ENCODE measurements at places on chromosomes 4 and X.
A peak's percentile ranks its signal among the peaks of the same experiment; 100 is the strongest.

DNA sequence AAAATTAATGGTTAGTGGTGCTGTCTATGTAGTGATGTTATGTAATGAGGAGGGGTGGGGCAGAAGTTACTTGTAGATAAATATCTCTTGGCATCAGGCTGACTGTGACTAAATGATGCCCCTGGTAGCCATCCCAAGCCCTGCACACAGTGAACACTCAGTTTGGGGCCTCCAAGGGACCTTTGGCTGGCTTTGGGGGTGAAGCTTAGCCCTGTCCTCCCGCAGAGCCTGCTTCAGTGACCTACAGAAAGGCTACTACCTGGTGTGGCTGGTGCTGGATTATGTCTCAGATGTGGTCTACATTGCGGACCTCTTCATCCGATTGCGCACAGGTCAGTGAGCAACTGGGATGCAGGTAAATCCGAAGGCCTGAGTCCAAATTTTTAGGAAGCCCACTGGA, 7.8 kb downstream of the CNGA2 start:
- DNase-seq = no peak

GRCh38 chr4:95429416-95429815, 119.4 kb downstream of the UNC5C start:
- no peak for DNase-seq

GRCh38 chrX:19566359-19567222, 51.3 kb upstream of the MAP3K15 start:
- peak; percentile 1 for DNase-seq

DNA sequence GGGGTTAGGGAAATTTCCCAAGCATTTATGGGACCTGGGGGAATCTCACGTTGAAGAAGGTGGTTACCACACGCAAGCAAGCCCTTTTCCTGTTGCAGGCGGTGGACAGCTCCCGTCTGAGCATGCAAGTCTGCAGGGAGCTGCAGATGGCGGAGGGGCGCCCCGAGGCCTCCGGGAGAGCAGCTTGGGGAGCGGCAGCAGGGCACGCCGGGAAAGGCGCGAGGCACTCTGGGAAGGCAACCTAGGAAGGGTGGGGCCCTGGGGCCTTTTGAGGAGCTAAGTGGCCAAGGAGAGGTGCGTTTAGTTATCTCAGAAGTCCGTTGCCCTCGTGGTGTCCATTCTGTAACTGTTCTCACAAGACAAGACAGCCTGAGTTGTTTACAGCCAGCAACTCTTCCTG, 57.0 kb upstream of the SLC25A4 start:
- no peak for DNase-seq

DNA sequence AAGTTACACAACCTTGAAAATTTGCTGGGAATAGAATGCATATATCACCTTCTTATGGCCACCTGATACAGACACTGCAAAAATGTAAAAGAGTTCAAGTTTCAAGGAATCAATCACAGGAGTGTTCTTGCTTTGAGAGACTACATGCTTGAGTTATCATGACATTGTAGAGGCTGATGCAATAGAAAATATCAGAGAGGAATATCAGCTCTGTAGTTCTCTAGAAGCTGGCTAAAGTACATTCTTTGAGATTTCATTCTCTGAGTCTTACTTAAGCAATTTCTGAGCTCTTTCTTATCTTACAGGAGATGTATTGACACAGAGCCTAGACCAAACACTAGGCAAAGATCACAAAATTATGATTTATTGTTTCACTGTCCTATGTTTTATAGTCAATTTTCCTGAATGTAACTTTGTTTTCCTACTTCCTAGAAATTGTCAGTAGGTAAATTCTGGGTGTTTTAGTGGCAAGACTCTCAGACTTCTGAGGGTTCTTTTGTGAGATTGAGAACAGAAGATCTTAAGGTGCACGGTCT, 152.1 kb upstream of the HPGD start:
- no peak for DNase-seq

DNA sequence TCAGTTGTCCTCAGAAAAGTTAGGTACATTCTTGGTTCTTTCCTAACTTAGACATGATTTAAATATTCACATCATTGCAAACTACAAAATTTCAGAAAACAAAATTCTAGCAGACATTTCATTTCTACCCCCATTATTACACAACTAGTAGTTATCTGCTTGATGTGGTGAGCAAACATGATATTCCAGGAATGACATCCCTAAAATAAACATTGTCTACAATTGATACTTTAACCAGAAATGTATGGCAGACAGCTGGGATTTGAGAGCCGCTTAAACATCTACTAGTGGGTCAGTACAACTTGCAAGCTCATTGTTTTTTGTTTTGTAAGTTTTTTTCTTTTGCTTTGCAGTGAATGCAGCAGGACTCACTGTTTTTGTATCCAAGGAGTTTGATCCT, 32.1 kb upstream of the AMBN start:
- DNase-seq = no peak

GRCh38 chrX:136221851-136222513, 29.2 kb downstream of the MAP7D3 start:
- DNase-seq = no peak

GRCh38 chr4:78960926-78961325, 21.7 kb upstream of the PAQR3 start:
- no peak for DNase-seq

GRCh38 chrX:102154900-102155805, 624 bp downstream of the BEX5 start:
- DNase-seq = no peak

DNA sequence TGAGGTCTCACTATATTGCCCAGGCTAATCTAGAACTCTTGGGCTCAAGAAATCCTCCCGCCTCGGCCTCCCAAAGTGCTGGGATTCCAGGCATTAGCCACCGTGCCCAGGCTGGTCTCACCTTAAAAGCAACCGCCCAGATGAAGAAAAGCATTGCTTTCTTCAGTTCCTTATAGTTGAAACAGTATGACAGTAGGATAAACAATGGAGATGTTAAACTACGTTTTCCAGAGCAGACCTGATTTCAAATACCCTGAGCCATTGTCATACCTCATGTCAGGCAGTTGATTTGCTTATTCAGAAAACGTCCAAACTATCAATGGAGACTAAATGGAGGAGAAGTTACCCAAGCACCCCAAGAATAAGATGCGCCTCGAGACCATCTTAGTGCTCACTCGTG, 26.3 kb upstream of the TMEM131L start:
- DNase-seq = no peak

DNA sequence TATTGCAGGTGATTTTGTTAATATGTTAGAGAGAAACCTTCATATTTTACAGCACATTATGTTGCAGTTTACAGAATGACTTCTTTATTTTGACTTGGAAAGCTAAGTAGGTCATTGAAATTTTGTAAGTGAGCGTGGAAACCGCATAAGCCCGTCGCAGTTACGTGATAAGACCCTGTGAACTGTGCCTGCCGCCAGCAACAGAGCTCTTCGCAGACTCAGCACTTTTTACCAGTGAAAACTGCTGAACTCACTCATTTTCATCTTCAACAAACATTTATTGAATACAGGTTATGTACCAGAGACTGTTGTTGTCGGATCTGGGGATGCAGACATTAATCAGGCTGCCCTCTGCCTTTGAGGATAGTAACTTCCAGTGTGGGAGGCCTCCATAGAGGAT, 355.7 kb downstream of the HS3ST1 start:
- DNase-seq = no peak

DNA sequence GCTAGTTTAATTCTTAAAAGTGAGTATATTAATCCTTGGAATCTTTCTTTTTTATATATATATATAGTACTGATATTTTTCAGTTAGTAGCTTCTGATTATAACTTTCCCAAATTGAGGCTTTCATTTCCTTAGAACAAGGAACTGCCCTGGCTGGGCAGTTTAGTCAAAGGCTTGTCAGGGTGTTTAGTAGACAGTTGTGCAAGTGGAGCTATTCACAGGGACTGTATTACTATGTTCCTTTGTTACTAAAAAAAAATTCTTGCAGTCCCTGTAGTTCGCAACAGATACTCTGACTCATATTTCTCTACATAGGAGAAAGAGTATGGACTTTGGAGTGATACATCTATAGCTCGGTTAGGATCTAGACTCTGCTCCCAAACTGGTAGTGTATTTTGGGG, 20.8 kb downstream of the USO1 start:
- no peak for DNase-seq

- DNase-seq = no peak
These were observed 360.7 kb downstream of the BMPR1B start for GRCh38 chr4:95118497-95118896.

- DNase-seq = no peak
These were observed 473.5 kb upstream of the FAM241A start for GRCh38 chr4:111671756-111672155.

DNA sequence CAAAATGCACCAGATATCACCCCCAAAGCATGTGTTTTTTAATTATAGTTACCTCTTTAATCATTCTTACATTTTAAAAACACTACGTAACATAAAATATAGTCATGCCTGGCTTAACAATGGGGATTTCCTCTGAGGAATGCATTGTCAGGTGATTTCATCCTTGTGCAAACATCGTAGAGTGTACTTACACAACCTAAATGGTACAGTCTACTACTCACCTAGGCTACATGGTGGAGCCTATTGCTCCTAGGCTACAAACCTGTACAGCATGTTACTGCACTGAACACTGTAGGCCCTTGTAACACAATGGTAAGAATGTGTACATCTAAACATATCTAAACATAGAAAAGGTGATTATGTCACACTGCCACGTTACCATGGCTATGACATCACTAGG, 208.6 kb downstream of the SPOCK3 start:
- no peak for DNase-seq

GRCh38 chr4:8097721-8098345, 60.8 kb downstream of the ABLIM2 start:
- DNase-seq = no peak

DNA sequence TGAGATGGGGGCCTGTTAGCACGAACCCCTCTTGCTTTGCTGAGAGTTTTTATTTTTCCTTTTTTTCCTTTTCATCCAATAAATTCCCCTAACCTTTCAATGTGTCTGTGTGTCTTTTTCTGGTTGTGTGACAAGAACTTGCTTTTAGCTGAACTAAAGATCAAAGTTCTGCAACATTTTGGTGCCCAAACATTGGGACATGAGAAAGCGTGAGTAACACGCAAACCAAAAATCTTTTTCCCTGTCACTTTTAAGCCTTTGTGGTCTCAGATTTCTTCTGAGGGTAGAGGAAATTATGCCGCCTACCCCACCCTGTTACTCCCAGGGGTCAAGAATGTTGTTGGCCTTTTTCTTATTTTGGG, 141.8 kb upstream of the CPXCR1 start:
- no peak for DNase-seq

GRCh38 chrX:9611436-9612145, 146.7 kb downstream of the TBL1X start:
- no peak for DNase-seq

DNA sequence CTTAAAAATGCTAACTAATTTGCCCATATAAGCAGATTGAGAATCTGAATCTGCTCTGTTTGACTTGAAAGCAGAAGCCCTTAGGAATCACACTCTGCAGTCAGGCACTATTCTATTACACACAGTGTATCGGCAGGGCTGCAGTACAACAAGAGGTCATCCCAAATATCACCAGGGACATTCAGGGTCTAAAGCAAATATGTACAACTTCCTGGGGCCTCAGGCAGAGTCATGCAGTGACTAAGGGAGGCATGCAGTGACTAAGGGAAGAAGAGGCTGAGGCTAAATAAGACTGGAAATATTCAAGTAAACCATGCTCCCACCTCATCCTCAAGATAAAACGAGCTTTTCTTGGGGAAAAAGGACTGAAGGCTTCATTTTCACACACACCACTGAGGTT, 20.9 kb downstream of the MAPK10 start:
- DNase-seq = no peak

GRCh38 chr4:99710681-99711345, 53.2 kb upstream of the C4orf54 start:
- no peak for DNase-seq

DNA sequence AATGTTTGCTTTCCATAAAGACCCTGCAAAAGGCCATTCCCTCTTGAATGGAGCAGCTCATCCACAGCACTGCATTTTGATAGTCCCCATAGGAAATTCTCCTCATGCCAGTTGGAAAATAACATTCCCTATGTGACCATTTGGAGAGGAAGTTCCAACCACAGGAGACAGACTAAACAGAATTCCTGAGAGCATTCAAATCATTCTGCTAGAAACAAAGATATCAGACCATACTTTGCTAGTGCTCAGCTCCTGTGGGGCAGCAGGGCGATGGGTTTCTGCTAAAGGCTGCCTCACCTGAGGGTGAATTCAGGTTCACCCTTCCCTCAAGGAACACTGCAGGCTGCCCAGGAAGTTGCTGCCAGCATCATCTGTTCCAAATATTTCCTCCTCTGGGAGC, 58.8 kb downstream of the LNX1 start:
- no peak for DNase-seq

DNA sequence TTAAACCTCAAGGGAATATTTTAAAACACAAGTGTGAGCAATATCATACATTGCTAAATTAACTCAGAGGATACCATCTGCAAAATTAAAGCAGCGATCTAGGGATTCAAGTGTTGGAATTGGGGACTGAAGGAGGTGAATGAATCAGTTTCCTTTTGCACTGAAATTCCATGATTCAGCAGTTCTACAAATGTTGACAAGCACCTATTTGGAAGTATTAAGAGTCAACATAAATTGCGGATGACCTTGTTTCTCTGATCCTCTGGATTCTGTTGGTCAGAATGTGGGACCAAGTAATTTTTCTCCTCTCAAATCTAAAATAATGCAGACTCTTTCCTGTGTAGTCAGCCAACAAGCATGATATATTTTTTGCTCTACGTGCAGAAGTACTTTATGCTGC, 78.8 kb downstream of the LDB2 start:
- no peak for DNase-seq

GRCh38 chr4:151143162-151143561, 43.7 kb downstream of the RPS3A start:
- no peak for DNase-seq

DNA sequence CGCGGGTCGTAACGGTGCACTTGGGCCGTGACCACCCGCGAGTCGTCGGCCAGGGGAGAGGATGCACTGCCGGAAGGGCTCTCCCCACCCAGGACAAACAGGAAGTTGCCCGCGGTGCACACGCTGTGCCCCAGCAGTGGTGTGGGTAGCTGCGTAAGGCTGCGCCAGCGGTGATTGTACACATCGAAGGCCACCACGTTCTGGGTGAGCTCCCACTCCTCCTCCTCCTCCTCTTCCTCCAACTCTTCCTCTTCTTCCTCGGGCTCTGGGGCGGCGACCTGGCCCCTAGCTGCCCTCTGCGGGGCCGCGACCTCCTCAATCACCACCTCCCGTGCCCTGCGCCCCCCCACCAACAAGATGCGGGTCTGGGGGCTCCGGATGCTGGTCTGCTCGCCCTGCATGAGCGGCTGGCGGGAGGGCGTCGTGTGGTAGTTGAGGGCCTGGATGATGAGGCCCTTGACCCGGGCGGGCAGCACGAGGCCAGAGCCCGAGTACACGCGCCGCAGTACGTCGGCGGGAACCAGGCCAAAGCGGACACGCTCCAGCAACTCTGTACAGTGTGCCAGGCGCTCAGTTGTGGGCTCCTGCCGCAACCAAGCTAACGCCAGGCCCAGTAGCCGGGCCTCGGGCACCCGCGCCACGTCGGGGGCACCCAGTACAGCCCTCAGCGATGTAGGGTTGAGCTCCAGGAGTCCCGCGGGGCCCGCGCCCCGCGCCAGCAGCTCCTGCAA, 1.4 kb downstream of the KLHL34 start:
- DNase-seq = no peak

GRCh38 chr4:8379281-8379680, 61.2 kb downstream of the ACOX3 start:
- no peak for DNase-seq

GRCh38 chr4:121484633-121485032, 103.8 kb upstream of the QRFPR start:
- DNase-seq = no peak

Measured in activated CD4-positive, alpha-beta T cell treated with anti-CD3 and anti-CD28 coated beads, Interleukin-2, amount 50 U/mL, for 4 hours (primary cell).